ENCODE measurements at places on chromosomes 12 and 14. TPM values are rescaled to one million over a fixed set of nuclear protein-coding genes. Genes with fewer than 3 reads are reported as not detected.

Gene MUCL1
- 114 TPM for total RNA-seq

Gene SDR9C7
- total RNA-seq: 114 TPM

DNA sequence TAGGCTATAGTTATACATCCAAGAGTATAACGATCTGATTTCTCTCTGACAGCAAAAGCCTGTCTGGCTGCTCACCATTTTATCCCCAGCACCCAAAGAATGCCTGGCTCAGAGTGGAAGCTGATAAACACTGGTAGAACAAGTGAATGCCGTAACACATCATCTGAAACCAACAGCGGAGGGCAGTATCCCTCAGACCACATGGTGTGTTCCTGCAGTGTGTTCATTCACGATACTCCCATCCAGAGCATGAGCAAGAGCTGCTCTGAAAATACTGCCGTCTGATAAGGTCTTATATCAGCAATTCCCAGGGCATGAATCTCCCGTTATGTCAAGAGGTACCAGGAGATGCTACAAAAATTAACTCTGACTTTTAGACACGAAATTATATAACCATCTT is 95.9 kb downstream of the TTC7B start:
- DNase-seq: no peak

Gene CYP27B1
- 0.72 TPM for total RNA-seq

GRCh38 chr14:50343434-50343833 is 31.3 kb downstream of the DMAC2L start:
- DNase-seq: no peak

DNA sequence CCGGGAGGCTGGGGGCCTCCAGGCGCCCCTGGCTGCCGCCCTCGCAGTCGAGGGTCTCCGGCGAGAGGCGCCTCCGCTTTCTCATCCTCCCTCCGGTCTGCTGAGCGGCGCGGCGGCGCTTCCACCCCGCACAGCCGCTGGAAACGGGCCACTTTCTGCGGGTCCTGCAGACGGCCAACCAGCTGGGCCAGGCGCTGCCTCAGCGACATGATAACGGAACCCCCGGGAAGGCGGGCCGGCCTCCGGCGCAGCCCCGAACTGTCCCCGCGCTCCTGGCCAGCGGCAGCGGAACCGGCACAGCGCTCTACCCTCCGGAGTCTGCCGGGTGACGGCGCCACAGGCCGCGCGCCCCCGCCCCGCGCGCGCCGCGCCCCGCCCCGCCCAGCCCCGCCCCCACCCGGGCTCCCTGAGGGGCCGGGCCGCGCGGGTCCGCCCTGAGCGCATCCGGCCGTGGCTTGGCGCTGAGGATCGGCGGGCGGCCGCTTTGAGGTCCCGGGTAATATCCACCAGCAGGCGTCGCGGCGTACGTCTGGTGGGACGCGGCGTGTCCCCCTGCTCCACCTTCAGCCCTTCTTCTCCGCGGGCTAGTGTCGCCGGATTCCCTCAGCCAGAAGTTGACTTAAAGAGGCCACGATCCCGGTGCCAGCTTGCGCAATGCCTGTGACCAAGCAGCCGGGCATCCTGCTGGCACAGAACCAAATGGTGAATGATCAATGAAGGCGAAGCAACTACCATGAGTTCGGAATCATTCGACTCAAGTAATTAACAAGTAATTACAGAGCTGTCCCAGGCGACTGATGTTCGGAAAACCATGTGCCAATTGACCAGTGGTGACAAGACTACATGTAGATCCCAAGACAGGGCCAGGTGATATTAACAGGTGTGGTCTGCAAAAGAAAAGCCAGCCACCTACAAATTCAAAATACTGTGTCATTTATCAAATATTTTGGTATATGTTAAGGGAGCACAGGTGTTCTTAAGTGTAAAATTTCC is at the start of gene SGPP1:
Gene SGPP1, minus strand, starts transcription at position 330 of the 993 bp plus-strand sequence. Its CDS starts 121 bp downstream, at position 209.
- DNase-seq: peak; percentile 63

Data from lower leg skin (tissue), 4 donors.